NCI-H446 (cell line): ENCODE measurements at places on chromosomes 13 and 19.
A peak's percentile ranks its signal among the peaks of the same experiment; 100 is the strongest.

GRCh38 chr19:13574933-13575332 lies 68.7 kb upstream of the CACNA1A start:
- DNase-seq = peak; percentile 11

- DNase-seq = peak; percentile 9
These were observed 322.8 kb upstream of the EDNRB start for GRCh38 chr13:78241278-78241919.

- no peak for DNase-seq
These were observed 165.4 kb downstream of the KCTD12 start for GRCh38 chr13:76720821-76721220.

- DNase-seq = no peak
These were observed 31.0 kb downstream of the SLAIN1 start for GRCh38 chr13:77728265-77729125.

GRCh38 chr13:110960204-110960603 lies 45.3 kb upstream of the ANKRD10 start:
- no peak for DNase-seq

DNA sequence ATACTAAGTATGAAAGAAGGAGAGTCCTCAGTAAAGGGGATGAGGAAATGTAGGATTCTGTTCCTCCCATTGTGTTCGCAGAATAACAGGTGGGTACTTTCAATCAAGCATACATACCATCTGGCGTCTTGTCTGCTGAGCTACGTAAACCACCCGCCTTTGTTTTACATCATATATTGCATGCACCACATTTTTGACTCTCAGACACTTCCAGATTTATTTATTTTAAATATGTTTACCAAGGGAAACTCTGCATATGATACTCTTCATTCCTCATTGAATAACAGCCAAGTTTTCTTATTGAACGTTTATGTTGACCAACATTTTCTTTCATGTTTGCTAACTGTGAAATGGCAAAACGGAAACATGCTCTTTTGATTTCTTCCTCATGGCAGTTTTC lies 174.1 kb downstream of the FGF14 start:
- DNase-seq = no peak

DNA sequence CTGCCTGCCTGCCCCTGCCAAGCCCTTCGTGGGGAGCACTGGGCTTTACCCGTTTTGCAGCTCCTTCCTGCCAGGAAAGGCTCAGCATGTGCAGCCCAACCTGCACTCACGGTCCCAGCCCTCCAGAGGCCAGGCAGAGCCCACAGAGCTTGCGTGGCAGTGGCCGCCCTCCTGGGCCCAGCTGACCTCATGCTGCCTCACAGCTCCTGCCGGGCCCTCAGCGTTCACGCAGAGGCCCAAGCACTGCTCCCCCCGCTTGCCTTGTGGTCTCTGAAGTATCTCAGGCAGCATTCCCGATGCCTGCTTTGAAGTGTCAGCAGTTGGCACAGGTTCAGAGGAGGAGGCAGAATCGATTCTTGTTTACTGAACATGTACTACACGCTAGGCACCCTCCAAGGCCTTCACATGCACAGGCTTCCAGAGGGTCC lies 32.5 kb downstream of the CAPN12 start:
- peak; percentile 20 for DNase-seq

DNA sequence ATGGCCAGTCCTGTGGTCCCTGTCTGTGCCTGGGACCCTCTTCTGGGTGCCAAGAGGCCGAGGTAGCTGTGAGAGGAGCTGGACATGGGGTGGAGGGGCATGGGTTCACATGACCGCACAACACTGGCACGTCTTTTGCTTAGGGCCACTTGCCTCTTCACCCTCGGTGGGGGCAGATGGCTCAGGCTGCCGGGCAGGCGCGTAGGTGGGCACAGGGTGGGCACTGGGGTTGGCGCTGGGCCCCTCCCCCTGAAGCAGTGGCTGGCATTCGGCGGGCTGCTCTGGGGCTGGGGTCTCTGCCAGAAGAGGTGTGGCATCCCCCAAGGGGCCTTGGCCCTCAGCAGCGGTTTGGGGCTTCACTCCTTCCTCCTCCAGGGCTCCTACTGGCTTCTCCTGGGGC lies 8.4 kb downstream of the PALM3 start:
- DNase-seq = no peak

DNA sequence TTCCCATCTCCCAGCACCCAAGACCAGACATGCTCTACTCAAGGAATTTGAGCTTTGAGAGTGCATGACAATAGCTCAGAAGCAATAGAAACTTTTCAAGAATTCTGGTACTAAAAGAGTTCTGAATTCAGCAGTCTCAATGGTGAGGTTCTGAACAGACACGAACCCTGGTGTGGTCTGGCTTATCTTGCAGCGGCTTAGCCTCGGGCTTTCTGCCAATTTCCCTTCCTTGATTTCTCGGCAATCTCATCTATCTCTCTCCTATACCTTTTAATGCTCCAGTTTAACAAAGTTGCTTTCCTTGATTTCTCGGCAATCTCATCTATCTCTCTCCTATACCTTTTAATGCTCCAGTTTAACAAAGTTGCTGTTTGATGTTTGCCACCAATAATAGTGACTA lies 174.6 kb downstream of the SPRY2 start:
- DNase-seq = no peak

GRCh38 chr13:34335014-34336007 lies 517.4 kb downstream of the RFC3 start:
- no peak for DNase-seq

DNA sequence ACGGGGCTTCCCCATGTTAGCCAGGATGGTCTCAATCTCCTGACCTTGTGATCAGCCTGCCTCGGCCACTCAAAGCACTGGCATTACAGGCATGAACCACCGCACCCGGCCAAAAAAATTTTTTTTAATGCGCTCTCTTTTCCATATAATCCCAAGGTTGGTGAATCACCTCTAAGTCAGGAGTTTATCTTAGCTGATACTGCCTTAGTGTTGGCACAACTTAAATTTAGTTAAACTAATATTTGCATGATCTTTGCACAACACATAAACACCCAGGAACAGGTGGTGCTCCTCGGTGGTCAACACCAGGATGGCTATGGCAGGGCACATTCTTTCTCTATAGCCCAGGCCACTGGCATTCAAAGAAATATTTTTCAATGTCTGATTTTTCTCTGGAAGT lies 24.1 kb upstream of the PSG7 start:
- DNase-seq = no peak
